ENCODE measurements at places on chromosomes 12 and 14.

DNA sequence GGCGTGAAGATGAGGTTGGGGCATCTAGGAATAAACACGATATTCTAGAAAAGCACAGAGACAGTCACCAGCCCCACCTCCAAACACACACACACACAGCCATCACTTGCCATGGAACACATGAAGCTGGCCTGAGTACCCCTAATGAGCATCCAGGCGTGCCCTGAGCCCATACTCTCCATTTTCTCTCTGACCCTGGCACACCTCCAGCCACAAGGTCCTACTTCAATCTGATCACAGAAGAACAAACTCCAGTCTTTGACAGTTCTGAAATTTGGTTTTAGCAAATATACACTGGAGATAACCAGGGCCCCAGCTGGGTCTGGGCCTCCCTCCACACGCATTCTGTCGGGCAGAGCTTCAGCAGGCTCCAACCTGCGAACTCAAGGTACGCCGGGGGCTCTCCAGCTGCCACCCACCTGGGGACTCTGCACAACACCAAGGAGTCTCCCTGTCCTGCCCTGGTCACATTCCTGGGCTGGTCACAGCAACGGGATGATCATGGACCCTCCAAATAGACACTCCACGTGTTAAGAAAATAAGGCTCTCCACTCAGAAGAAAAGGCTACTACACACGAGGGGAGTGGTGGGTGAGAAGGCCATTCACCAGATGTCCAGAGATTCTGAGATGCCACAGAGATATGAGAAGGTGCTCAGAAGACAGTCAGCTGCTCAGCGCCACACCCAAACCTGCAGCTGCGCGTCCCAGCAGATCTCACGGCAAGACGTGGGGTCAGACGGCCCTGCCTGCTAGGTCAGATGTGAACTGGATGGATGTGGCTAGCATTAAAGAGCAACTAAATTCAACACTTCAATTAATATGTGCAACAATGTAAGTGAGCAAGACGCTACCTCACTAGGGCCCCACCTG is 57.0 kb upstream of the PNMA1 start:
- DNase-seq = no peak

DNA sequence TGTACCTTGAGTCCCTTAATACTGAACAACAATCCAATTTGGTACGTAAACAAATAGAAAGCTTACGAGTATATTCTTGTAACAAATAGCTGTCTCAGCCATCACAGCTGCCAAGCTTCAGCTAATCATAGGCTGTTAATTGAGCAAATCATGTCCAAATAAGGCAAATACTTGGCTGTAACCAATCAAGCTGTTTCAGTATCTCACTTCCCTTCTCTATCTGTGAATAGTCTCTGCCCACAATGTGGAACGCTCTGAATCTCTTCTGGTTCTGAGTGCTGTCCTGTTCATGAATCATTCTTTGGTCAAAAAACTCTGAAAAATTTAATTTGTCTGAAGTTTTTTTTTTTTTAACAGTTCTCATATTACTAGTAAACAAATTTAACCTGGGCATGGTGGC is 5.8 kb upstream of the NEMF start:
- no peak for DNase-seq

- no peak for DNase-seq
Measured at GRCh38 chr14:98932431-98933325, 339.3 kb downstream of the BCL11B start.

GRCh38 chr14:22390824-22391461 is 198.1 kb downstream of the DAD1 start:
- DNase-seq = no peak

GRCh38 chr14:83850092-83850491 is 1679.9 kb upstream of the FLRT2 start:
- DNase-seq = no peak

DNA sequence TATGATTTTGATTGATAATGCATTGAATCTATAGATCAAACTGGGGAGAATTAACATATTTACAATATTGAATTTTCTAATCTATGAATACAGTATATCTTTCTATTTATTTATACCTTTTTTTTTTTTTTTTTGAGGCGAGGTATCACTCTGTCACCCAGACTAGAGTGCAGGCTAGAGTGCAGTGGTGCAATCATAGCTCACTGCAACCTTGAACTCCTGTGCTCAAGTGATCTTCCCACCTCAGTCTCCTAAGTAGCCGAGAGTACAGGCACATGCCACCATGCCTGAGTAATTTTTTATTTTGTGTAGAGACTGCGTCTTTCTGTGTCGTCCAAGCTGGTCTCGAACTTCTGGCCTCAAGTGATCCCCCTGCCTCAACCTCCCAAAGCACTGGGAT is 20.4 kb downstream of the LTBR start:
- DNase-seq = no peak

DNA sequence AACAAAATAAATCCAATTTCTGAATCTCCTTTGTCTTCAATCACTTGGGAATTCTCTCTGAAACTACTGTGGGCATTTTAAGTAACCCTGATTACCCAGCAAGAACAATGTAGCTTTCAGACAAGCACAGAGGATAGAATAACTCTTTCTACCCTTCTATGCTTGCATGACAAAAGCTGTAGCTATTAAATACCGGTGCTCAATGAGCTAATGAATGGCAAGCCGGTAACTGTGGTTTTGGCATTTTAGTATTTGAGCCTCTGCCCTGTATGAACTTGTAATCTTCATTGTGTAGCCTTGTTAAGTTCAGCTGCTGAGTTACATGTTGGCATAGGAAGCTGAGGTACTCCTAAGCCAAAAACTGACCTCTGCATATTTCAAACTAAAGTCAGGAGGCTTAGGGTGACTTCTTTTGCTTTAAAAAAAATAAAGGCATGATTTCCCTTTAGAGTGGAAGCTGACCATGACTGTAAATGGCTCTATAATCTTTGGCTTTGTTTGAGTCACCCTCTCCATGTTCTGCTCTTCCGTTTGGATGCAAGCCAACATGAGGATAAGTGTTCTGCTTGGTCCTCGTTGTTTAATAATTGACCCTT is 171.0 kb upstream of the HIF1A start:
- no peak for DNase-seq

GRCh38 chr12:130058926-130059472 is 103.3 kb upstream of the FZD10 start:
- no peak for DNase-seq

- DNase-seq = no peak
Measured at GRCh38 chr12:1620092-1620491, 8.9 kb upstream of the WNT5B start.

Data from GM12892 (cell line).